Aorta (tissue), 5 donors: ENCODE measurements at places on chromosomes 2 and 18. TPM values are rescaled to one million over a fixed set of nuclear protein-coding genes. Genes with fewer than 3 reads are reported as not detected.

Gene DNER
- total RNA-seq = 1.1 TPM

Gene PLA2R1
- 34.9 TPM for total RNA-seq

Gene SPATA3
- not detected for total RNA-seq

Gene CYBRD1
- 396 TPM for total RNA-seq

Gene COL6A3
- total RNA-seq = 190 TPM

Gene DIPK1C
- total RNA-seq = not detected

Gene SRD5A2
- total RNA-seq = not detected

Gene AQP12A
- total RNA-seq = not detected

Gene COX5B
- 114 TPM for total RNA-seq

Gene ANKRD36B
- 36.4 TPM for total RNA-seq

Gene MDH1
- 84.9 TPM for total RNA-seq

Gene ANKRD30B
- total RNA-seq = not detected

DNA sequence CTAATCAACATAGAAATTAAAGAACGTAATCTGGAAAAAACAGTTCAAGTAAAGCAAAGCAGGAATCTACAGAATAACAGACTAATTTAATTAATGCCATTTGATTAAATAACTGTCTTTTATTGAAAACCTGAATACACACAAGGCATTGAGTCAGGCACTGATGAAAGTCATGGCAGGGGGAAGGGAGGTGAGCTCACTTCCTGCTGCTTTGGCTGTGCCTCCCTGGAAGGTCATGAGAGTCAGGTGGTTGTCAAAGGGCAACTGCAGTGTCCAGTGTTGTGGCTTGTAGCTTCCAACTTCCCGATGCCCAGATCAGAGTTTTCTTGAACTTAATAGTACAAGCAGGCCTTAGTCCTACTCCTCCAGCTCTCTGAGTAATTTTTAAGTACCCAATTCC is 180.9 kb downstream of the PID1 start:
- H3K4me1 ChIP-seq = peaks cover 15% of the 10 kb centered on the region
- H3K4me3 ChIP-seq = no peak overlapping the region
- DNase-seq = no peak

DNA sequence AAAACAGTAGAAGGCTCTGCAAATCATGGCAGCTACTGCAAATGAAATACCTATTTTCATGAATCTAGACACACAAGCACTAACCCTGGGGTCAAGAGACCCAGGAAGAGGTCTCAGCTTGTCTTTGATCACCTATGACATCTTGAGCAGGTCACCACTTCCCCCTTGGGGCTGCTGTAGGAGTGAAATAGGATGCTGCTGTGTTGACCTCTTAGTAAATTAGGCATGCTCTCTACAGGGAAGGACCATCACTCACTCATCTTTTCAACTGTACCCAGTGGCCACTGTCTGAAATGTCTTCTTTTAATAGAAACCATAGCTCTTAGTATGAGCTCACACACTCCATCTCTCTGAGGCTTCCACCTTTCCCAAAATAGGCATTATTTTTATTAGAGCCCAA is 83.8 kb downstream of the NCK2 start:
- H3K4me1 ChIP-seq = peaks cover 2% of the 10 kb centered on the region
- H3K27ac ChIP-seq = no peak overlapping the region
- no peaks in the 10 kb centered on the region for H3K27me3 ChIP-seq
- H3K36me3 ChIP-seq = no peaks in the 10 kb centered on the region

- H3K36me3 ChIP-seq = no peaks in the 10 kb centered on the region
- H3K27me3 ChIP-seq = no peaks in the 10 kb centered on the region
- H3K4me3 ChIP-seq = no peak overlapping the region
- peaks cover 6% of the 10 kb centered on the region for H3K4me1 ChIP-seq
- no peak for DNase-seq
- no peak overlapping the region for H3K27ac ChIP-seq
Measured at GRCh38 chr2:65363879-65364666, 68.3 kb downstream of the SPRED2 start.

- DNase-seq = no peak
- no peaks in the 10 kb centered on the region for H3K4me1 ChIP-seq
- no peak overlapping the region for H3K27ac ChIP-seq
- H3K36me3 ChIP-seq = no peaks in the 10 kb centered on the region
- no peaks in the 10 kb centered on the region for H3K27me3 ChIP-seq
Measured at GRCh38 chr18:57834616-57835015, 31.5 kb upstream of the ATP8B1 start.

GRCh38 chr2:177893880-177894279 is 178.7 kb downstream of the PDE11A start:
- no peak overlapping the region for H3K4me3 ChIP-seq
- no peaks in the 10 kb centered on the region for H3K4me1 ChIP-seq
- H3K36me3 ChIP-seq = no peaks in the 10 kb centered on the region
- H3K27me3 ChIP-seq = no peaks in the 10 kb centered on the region

GRCh38 chr2:140892436-140892835 is 1238.4 kb downstream of the LRP1B start:
- H3K4me1 ChIP-seq = no peaks in the 10 kb centered on the region
- H3K27ac ChIP-seq = no peak overlapping the region
- H3K4me3 ChIP-seq = no peak overlapping the region
- no peak for DNase-seq
- no peaks in the 10 kb centered on the region for H3K27me3 ChIP-seq

- H3K27me3 ChIP-seq = no peaks in the 10 kb centered on the region
- no peak overlapping the region for H3K4me3 ChIP-seq
- H3K4me1 ChIP-seq = no peaks in the 10 kb centered on the region
- H3K36me3 ChIP-seq = no peaks in the 10 kb centered on the region
- no peak for DNase-seq
- H3K27ac ChIP-seq = no peak overlapping the region
Measured at GRCh38 chr2:234146087-234146826, 95.8 kb downstream of the SPP2 start.

GRCh38 chr2:202032846-202033316 is 774 bp upstream of the FZD7 start:
- no peaks in the 10 kb centered on the region for H3K27me3 ChIP-seq
- peak; percentile 74 for DNase-seq
- peak overlapping the region; percentile 90 for H3K27ac ChIP-seq
- no peaks in the 10 kb centered on the region for H3K36me3 ChIP-seq

DNA sequence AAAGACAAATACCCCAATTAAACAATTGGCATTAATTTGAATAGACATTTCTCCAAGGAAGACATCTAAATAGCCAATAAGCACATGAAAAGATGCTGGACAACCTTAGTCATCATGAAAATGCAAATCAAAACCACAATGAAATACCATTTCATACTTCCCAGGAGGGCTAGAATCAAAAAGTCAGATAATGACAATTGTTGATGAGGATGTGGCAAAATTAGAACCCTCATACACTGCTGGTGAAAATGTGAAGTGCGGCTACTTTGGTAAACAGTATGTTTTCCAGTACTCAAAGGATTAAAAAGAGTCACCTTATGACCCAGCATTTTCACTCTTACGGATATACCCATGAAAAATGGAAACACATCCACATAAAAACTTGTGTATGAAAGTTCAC is 91.6 kb downstream of the FIGN start:
- no peak for DNase-seq
- no peak overlapping the region for H3K4me3 ChIP-seq
- H3K27ac ChIP-seq = no peak overlapping the region
- no peaks in the 10 kb centered on the region for H3K27me3 ChIP-seq

GRCh38 chr2:14273650-14274049 is 358.9 kb upstream of the LRATD1 start:
- H3K27ac ChIP-seq = no peak overlapping the region
- DNase-seq = no peak
- H3K27me3 ChIP-seq = no peaks in the 10 kb centered on the region
- H3K4me1 ChIP-seq = no peaks in the 10 kb centered on the region

GRCh38 chr2:167293172-167293781 is 405.0 kb downstream of the XIRP2 start:
- peak; percentile 45 for DNase-seq
- peak overlapping the region; percentile 38 for H3K4me3 ChIP-seq
- no peaks in the 10 kb centered on the region for H3K4me1 ChIP-seq
- no peak overlapping the region for H3K27ac ChIP-seq

GRCh38 chr18:41490861-41491260 is 464.2 kb upstream of the PIK3C3 start:
- DNase-seq = no peak
- no peaks in the 10 kb centered on the region for H3K27me3 ChIP-seq
- no peaks in the 10 kb centered on the region for H3K36me3 ChIP-seq

DNA sequence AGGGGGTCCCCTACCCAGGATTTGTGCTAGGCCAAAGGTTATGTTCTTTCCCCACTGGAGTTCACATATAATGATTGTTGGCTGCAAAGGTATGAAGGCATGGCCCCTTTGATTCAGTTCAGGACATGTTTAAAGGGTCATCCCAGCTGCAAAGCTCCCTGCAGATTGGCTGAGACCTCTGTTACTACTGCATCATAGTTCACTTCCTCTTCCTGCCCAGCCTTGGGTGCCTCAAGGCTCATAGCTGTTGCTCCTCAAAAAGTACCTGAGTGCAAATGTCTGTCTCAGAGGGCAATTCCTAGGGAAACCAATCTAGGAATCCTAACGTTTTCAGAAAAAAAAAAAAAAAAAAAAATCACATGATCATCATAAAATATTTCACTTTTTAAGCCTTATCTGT is 125.1 kb downstream of the ATL2 start:
- no peak overlapping the region for H3K4me3 ChIP-seq
- no peak for DNase-seq
- H3K36me3 ChIP-seq = no peaks in the 10 kb centered on the region
- no peak overlapping the region for H3K27ac ChIP-seq
